Stimulated activated CD4-positive, alpha-beta T cell treated with anti-CD3 and anti-CD28 coated beads, Interleukin-1b, Interleukin-23, amount 100 ng/mL, for 48 hours (primary cell): ENCODE measurements at places on chromosomes 1 and 21.

GRCh38 chr1:244065960-244066388 is 14.9 kb downstream of the ZBTB18 start:
- DNase-seq = no peak

DNA sequence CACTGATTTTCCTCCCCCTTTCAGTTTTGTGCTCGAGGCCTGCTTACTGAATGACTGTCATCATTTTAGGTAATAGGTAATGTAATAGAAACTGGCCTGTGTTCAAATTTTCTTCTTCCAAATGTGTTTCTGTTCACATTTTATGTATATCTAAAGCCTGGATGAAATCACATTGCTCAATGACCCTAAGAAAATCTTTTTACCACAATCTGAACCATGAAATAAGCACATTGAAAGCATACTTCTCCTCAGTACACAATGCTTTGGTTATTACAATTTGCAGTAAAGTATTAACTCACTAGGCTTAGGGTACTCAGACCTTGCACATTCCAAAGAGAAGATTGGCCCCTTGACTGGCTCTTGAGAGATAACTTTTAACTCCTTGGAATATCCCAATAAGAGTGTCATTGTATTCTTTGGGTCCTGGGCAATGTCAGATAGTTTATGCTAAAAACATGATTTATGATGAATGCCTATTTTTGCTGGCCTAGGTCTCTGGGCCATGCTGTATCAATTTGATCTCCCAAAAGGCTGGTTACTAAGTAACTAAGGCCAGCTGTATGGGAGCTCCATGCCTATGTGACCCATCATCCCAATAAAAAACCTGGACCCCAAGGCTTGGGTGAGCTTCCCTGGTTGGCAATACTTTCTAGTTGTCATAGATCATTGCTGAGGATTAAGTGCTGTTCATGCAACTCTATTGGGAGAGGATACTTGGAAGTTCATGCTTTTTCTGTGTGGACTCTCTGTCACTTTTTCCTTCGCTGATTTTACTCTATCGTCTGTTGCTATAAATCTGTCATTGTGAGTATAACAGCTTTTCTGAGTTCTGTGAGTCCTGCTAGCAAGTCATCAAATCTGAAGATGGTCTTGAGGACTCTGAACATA is 293.9 kb downstream of the GRIK1 start:
- no peak for DNase-seq

DNA sequence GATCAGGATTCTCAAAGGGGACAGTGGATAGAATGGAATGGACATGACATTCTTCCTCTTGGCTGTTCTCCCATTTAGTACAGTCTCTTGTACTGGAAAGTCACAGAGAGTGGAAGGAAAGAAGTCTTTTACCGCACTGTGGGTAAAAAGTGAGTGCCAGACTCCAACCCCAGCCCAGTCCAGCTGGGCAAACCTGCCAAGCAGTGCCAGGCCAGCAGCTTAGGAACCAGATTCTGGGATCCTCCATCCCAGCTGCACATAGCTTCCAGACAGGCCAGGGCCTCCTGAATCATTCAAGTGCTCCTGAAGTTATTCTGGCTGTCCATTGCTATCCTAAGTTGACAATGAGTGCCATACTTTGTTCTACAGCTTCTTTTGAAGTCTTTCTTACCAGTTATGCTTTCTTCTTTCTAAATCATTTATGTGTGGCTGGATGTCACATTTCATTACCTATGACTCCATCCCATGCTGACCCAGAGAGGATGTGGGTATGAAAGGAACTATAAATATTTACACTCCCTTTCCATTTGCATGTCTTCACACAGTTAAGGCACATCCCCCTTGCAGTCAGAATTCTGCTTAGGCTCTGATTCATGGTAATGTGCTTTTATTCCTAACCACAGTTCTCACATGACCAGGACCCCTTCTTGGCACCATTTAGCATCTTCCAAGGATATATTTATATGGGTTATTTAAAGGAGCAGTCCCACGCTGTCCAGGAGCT is 88.9 kb downstream of the AK5 start:
- no peak for DNase-seq

- DNase-seq = no peak
Measured at GRCh38 chr1:64291931-64292330, 88.5 kb downstream of the UBE2U start.

DNA sequence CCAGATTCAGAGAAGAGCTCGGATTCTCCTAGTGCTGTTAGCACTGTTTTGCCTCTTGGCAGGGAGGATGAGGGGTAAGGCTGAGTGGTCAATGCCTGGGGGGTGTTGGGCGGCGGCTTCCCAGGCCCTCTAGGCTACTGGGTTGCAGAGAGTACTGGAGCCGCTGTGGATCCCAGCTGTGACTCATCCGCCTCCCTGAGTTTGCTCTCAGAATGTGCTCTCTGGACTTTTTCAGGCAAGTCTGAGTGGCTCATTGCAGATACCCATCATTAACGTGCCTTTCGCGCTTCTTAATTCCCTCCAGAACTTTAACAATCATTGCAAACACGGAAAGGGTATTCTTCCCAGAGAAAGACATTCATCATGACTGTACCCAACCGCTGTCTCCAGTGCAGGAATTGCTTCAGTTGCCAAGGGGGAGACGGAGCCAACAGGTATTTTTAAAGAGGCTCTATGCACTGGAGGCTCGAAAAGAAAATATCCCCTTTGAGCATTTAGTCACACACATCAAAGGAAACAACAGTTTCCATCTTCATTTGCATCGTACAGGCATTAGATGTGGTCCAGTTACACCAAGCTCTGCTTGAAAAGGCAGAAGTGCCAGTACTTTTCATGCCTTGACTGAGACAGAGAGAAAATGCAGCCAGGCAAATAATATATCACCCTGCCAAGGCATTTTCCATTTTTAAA is 14.4 kb upstream of the CAMTA1 start:
- DNase-seq = no peak

GRCh38 chr1:47433477-47434050 is 4.3 kb upstream of the FOXD2 start:
- no peak for DNase-seq

DNA sequence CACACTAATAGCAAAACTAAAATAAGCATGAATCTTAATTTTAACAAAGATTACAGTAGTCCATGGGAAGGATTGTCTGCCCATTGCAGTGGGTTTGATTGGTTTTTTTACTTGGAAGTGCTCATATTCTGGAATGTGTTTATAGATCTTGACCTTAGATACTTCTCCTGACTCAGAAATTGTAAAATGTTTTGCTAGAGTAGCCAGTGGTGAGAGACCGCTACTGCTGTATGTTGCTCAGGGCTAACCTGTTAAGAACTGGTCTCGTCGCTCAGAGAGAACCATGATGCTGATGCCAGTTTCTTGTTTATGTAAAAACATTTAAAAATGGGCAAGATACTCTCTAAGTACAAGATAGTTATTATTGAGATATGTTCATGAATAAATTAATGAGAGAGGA is 99.9 kb downstream of the ROR1 start:
- DNase-seq = no peak

- DNase-seq = no peak
Measured at GRCh38 chr1:154483941-154484803, 17.8 kb upstream of the TDRD10 start.

DNA sequence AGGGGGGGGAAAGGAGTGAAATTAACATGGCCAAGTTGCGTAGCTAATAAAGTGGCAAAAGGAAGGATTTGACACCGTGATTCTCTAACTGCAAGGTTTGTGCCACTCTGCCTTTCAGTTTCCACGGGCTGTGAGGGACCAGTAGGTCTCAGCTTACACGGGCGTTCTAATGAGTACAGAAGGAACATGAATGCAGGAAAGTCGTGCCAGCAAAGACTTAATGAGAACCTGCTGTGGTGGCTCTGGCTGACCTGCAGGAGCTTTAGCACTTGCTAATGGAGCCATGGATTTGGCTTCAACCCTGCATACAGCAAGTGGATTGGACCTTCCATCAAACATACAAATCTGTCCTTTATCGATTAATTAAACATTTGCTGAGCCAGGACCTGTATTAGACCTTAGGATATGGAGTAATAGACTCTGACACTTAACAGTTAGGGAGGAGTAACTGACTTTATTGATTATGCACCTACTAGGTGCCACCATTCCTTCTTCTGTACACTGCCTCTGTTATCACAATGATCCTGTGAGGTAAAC is 15.1 kb upstream of the PITHD1 start:
- no peak for DNase-seq

DNA sequence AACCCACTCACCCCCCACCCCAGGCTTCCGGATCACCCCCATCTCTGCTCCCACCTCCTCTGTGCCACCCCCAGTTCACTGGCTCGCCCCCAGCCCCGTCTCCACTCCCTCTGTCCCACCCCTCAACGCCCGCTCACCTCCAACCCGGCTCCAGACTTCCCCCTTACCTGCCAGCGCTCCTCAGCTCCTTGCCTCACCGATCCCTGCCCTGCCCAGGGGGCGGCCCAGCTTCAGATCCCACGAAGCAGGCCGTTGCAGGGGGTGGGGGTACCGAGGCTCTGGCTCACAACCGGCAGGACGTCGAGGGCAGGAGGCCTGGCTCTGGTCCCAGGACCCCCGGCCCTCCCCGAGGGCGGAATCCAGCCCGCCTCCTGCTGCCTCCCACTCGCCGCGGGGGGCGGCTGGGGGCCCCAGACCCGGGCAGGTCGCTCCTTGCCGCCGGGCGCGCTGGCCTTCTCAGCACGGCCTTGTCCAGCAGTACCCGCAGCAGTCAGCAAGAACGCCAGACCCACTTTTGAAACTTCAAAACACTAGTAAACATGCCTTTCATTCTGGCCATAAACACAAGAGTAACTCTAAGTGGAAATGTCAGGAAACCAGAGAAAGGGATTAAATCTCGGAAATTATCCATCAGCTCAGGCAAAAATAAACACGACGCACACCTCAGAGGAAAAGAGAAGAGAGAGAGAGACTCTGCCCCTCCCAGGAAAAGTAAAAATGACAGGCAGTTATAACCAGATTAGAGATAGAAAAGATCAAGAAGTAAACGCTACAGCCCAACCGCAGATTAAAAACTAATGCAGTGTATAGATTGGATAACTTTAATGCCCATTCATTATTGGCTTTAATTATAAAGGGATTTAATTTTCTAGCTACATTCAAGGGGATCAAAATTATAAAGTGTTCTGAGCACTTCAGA is 1.0 kb upstream of the FAM89A start:
- no peak for DNase-seq

DNA sequence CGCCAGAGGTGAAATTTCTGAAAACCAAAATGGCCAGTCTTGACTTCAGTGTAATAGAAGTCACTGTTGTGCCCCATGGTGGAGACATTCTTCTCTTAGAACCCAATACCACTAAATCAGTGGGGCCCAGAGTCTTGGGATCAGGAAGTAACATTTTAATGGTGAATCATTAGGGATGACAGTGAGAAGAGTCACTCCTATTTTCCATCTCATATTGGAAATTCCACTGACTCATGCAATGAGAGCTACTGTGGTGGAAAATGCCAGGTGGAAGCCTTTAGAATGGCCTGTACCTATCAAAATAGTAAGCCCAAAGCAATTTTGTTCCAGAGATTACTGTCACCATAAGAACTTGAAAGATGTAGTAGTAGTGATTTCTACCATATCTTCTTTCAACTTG is 20.6 kb upstream of the PPM1J start:
- DNase-seq = peak; percentile 30

- no peak for DNase-seq
Measured at GRCh38 chr1:179066471-179066870, 15.4 kb upstream of the TOR3A start.

DNA sequence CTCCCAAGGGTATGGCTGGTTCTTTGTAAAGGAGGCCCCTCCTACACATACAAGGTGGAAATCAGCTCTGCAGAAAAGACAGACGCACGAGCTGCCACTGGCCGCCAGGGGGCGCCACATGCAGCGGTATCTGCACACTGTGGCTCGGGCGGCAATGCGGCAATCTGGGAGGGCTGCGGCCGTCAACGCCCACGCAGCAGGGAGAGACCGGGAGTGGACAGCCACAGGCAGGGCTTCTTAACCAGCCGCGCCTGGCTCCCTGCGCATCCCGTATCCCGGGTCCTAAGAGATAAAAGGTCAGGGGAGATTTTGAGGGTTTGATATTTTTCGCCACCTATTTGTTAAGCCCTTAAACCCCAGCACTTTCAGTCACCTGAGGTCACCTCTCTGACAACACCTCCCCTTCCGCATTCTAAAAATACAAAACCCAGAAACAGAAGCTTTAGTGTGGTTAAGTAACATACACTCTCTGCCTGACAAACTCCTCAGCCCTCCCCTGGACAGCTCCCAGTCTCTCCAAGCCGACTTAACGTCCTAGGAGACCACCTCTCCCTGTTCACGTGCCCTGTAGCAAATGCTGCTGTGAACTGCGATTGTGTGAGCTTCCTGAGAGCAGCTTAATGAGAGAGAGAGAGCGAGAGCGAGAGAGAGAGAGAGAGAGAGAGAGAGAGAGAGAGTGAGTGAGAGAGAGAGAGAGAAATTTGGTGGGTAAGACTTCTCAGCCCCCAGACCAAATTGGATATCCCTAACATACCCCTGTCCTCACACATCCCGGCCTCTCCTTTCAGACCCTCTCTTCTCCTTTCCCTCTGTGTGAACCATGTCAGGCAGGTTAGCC is 13.5 kb upstream of the KCNA2 start:
- peak; percentile 87 for DNase-seq

DNA sequence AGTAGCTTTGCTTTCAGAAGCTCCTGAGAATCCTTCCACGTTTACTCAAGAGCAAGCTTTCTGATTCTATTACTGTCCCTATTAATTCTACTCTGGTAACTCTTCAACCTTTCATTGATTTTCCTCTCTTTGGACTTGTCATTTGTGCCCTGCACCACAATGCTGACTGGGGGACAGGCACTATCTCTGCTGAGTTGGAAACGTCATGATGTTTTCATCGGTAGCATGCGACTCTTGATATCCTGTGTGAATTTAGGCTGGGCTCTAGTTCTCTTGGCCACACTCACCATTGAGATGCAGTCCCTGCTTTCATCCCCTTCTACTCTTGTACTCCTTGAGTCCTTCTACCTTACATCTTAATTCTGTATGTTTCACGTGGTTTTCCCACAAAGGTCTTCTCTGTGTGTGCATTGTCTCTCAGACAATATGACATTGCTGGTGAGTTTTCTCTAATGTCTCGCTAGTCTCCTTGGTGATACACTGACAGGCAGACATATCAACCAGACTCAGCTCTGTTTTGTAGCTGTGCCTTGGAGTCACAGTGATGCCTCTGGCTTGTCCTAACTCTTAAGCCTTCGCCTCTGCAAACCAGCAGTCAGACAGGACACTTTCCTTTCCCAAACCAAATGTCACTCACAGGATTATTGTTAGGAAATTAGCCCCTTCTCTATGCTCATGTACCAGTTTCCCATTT is 223.6 kb upstream of the ADGRL2 start:
- DNase-seq = no peak
